ENCODE measurements at places on chromosomes 7 and 10.

GRCh38 chr7:47375121-47375938, 206.6 kb downstream of the TNS3 start:
- DNase-seq, result no peak

- DNase-seq, result no peak
These were observed 38.9 kb downstream of the CYP51A1 start for GRCh38 chr7:92095380-92095779.

DNA sequence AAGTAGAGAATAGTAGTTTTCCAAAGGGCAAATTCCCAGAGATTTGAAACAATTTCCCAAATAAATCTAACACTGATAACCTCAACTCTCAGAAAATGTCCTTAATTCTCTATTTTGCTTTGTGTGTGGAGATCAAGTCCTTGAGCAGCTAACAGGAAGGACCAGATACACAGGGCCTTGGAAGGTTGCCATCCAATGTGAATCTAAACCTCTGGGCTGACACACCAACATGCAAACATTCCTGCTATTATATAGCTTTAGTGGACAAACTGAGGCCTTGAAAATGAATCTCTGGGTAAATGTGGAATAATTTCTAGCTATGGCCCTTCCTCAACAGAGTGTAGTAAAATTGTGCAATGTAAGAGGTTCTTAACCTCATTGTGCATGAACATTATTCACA, 44.1 kb upstream of the PARD3 start:
- DNase-seq, result no peak

- DNase-seq, result no peak
These were observed 35.1 kb upstream of the COBL start for GRCh38 chr7:51351661-51352060.

DNA sequence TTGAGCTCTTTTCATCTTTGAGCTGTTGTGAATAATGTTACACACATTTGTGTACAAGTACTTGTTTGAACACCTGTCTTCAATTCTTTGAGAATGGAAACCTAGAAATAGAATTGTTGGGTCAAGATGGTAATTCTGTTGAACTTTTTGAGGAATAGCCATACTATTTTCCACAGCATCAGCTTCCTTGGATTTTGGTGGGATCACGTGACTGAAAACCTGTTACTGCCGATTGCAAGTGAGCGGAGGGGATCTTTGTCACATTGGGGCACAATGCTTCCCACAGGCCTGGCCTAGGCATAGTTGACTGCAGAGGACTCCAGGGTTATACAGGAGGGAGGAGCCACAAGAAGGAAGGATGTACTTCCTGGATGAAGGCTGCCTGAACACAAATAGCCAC, 21.3 kb upstream of the CACUL1 start:
- DNase-seq, result no peak

DNA sequence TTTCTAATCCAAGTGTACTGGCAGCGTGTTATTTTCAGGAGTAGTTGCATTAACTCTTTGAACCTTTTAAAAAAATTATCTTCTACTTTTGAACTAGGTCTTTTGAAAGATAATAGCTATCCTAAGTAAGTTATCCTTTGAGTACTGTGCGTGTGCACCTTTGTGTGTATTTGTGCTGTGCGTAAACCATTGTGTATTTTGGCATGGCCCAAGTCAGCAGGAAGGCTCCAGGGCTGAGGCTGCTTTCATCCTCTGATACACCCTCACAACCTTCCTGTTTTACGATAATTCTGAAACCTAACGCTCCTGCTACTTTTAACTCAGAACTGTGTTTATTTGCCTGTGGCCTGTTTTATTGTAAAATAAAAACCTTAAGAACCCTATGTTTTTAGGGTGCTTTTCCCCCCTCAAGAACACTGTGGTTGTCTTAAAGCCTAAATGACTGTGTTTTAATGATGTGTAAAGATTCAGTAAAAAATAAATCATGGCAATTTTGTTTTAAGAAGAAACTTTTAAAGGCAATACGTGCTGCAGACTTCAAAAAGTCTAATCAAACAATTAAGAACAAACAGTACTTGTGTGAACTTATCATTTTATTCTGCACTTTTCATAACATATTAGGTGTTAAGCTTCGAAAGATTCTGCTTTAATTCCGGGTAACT, 57.5 kb downstream of the HDAC9 start:
- no peak for DNase-seq

- DNase-seq, result no peak
These were observed 93.8 kb upstream of the MEOX2 start for GRCh38 chr7:15780271-15780670.

GRCh38 chr10:11282156-11282555, 264.5 kb downstream of the CELF2 start:
- no peak for DNase-seq

GRCh38 chr10:114151486-114151885, 22.5 kb downstream of the CCDC186 start:
- no peak for DNase-seq

- no peak for DNase-seq
These were observed 84.7 kb downstream of the MAPK8 start for GRCh38 chr10:48390933-48391845.

GRCh38 chr10:117249493-117250093, 8.7 kb downstream of the SLC18A2 start:
- DNase-seq, result no peak

GRCh38 chr7:14858410-14858809, 44.1 kb downstream of the DGKB start:
- no peak for DNase-seq

DNA sequence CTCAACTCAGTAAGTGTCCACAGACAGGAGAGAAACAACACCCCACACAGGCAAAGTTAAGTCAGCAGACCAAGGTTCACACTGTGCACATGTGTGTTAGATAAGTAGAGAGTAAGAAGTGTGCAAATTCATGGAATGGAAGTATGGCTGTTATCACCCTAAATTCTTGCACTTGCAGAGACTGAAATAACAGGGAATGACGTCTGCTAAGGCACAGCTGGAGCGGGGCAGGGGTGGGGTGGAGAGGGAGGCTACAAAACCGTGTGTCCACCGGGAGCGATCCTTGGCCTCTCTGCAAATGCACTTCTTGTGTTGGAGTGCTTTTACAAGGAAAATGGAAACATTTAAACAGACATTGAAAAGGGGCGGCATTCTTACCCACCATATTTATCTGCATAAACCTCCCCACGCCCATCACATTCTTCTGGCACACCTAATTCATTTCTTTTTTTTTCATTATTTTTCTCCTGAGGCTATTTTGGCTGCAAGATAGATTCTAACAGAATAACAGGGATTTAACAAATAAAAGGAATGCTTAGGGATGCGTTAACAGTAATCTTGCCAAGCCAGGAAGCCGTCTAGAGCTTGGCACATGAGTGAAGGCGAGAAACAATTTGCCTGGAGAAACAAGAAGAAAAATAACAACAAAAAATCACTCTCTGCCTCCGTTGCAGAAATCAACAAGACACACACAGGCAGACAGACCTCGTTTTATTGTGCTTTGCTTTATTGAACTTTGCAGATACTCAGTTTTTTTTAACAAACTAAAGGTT, 30.1 kb downstream of the TNS3 start:
- no peak for DNase-seq

- no peak for DNase-seq
These were observed 649 bp downstream of the SCD start for GRCh38 chr10:100347568-100348195.

DNA sequence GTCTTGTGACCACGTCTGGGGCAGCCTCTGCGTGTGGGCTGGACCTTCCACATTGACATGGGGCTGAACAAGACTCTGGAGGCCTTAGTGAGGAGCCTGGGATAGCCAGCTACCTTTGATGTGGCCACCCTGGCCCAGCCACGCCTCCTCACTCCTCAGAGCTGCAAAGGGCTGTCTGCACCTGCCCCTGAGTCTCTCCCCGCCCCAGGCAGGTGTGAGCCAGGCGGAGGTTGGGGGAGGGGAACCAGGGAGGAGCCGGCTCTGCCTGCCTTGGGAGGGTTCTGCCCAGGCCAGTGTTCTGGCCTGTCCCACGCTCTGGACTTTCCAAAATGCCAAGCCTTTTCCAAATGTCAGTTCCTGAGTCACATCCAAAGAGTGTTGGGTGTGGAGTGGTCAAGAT, 72.2 kb downstream of the GTF2IRD1 start:
- DNase-seq, result no peak

DNA sequence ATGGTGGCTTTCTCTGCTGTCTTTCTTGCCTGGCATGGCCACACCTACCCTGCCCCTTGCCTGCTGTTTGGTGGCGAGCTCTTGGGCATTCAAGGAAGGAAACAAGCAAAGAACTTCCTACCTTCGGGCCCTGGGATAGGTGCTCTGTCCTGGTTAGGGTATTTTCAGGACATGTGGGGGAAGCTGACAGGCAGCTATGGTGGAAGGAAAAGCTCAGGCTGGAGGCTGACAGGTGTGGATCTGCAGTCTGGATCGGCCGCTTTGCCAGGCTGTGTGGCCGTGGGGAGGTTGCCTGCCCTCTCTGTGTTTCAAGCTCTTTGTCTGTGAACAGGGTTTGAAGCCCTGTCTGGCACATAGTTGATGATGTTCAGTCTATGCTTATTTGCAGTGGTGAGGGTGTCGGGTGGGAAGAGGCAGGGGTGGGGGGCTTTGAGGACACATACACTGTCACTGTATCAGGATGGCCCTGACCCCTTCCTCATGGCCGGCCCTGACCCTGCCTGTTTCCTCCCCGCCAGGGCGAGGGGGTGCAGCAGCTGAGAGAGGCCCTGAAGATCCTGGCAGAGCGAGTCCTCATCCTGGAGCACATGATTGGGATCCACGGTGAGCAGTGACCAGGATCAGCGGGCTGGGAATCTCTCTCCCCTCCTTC, 73.7 kb downstream of the MYL10 start:
- DNase-seq, result no peak

GRCh38 chr10:13328126-13328525, 20.0 kb downstream of the SEPHS1 start:
- no peak for DNase-seq

- no peak for DNase-seq
These were observed 382.5 kb upstream of the KIAA1217 start for GRCh38 chr10:23826421-23826820.

GRCh38 chr7:141484907-141485306, 66.3 kb upstream of the AGK start:
- no peak for DNase-seq

DNA sequence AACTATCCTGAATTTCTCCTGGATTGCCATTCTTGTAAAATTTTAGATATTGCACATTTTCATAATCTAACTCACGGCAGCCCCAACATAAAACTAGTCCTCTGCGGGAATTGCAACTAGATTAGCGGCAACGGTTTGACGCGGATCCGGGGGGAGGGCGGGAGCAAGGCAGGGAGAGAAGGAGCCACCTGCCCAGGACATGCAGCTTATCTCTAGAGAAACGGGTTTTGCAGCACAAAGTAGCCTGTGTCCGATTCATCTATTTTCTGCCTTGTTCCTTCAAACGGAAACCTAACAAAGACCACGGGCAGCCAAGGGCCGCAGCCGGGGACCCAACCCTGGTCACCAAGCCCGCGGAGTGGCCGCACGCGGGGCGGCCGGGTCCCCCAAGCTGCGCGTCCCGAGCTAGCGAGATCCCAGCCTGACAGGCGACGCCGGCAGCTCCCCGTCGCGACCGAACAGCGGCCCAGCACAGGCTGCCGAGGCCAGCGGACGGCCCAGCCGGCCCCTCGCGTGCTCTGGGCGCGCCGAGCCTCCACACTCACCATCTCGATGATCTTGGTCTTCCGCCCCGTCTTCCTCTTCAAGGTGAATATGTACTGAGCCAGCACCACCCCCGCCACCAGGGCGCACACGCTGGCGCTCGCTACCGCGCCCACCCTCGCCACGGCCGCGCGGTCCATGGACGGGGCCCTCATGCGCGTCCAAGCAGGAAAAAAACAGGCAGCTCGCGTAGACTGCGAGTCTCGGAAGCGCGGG, at the start of gene NT5C3A:
Gene NT5C3A, minus strand, starts transcription at position 754 of the 759 bp plus-strand sequence. Its CDS starts 71 bp downstream, at position 683.
- no peak for DNase-seq

GRCh38 chr7:82091126-82091684, 321.4 kb upstream of the HGF start:
- DNase-seq, result no peak

DNA sequence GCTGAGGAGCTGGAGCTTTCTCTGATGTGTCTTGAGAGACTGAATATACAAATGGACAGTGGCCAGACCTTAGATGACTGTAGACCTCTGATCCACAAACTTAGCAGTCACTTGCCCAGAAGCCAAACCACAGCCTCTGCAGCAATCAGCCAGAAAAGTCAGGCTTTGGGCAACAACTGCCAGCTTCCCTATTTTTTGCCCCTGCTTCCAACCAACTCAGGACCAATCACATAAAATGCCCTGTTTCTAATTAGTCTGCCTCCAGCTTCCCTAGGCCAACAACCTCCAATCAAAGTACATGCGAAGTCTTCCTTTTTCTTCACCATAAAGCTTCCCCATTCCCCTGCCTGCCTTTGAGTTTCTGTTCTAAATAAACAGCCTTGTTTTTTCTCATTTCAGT, 37.8 kb upstream of the CACUL1 start:
- no peak for DNase-seq

- no peak for DNase-seq
These were observed 3.6 kb downstream of the ADARB2 start for GRCh38 chr10:1733720-1734119.

DNA sequence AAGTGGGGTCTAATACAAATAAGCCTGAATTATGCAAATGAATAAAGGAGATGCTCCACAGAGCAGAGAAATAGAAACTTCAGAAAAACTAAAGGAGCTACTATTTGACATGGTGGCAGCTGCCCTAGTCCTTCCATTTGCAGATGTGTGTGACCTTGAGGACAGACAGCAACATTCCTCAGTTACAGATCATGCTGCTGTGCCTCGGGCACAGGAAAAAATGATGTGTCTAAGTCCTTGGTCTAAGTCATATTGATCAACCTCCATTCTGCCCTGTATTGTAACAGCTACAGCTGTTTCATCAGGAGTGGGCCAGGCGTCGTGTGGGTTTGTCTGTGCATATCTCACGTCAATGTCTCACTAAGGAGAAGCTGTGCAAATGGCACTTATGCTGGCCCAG, 710.4 kb downstream of the TNS3 start:
- no peak for DNase-seq

DNA sequence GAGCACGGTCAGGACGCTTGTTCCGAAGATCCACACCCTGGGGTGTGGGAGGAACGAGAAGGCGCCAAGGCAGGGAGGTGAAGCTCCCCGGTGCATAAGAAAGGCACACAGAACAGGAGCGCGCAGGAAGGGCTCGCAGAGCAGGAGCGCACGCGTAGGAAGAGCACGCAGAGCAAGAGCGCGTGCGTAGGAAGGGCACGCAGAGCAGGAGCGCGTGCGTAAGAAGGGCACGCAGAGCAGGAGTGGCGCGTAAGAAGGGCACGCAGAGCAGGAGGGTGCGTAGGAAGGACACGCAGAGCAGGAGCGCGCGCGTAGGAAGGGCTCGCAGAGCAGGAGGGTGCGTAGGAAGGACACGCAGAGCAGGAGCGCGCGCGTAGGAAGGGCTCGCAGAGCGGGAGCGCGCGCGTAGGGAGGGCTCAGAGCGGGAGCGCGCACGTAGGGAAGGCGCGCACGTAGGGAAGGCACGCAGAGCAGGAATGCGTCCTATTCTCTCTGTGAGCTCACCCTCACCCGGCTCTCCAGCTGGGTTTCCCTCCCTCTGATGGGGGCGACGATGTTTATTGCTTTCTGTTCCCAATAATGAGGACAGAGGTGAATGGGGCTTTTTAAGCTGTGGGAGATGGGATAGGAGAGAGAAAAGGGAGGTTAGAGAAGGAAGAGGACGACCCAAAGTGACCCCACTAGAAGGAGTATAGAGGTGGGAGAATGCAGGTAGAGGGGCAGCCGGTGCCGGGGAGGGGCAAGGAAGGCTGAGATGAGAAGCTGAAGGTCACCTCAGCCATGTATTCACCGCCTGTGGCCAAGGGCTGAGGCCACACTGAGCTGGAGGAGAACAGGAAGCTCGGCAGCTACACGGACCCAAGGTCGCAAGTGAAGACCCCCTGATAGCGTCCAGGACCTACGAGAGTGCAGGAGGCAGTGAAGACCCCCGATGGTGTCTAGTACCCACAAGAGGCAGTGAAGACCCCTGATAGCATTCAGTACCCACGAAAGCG, 423.2 kb downstream of the PTPRN2 start:
- no peak for DNase-seq
